ENCODE measurements at places on chromosomes 13 and 19.

- no peak for DNase-seq
Measured at GRCh38 chr19:56113074-56113632, 7.9 kb downstream of the ZNF787 start.

DNA sequence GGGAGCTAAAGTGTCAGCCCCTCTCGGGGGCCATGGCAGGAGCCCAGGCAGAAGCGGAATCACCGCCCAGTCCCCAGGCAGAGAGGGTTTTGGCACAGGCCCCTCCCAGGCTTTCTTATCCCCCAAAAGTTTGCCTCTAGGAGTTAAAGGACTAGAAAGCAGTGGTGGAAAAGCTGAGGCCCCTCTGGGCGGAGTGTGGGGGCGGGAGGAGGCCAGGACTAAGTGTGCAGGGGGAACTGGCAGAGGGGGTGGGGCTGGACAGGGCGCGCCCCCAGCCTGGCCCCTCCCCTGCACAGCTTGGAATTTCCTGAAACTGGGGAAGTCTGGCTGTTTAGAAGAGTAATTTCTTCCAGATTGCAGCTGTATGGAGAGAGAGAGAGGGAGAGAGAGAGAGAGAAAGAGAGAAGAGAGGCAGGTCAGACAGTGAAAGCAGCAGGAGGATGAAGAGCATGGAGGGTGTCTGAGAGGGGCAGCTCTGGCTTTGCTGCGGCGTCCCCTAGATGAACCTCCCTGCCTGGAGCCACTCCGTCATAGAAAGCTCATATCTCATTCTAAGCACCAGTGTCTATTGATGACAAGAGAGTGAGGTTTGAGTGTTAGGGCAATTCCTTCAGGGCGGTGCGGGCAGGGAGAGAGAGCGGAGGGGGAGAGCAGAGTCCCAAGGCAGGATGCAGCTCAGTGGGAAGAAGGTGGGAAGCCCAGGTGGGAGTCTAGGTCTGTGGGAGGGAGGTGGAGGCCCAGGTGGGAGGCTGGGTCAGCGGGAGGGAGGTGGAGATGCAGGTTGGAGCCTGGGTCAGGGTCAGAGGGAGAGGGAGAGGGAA lies at the start of gene CDC42EP5:
CDC42EP5 (minus strand) TSS at position 226 of the 821 bp plus-strand sequence. CDS start 7,749 bp downstream, outside the sequence.
- DNase-seq, result no peak

- DNase-seq, result no peak
Measured at GRCh38 chr13:24215732-24216131, 55.2 kb downstream of the SPATA13 start.

DNA sequence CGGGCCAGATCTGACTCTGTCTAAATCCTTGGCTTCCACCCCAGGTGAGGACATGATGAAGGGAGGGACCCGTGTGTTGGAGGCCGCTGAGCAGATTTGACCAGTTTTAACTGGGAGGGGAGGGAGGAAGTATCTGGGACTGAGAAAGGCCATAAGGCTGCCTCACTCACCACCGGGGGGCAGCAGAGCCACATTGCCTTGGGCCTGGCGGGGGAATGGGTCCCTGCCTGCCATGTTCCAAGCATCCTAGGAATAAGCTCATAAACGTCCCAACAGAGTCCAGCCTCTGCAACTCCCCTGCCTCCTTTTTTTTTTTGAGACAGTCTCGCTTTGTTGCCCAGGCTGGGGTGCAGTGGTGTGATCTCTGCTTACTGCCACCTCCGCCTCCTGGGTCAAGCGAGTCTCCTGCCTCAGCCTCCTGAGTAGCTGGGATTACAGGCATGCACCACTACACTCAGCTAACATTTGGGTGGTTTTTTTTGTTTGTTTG lies 15.5 kb downstream of the MAST3 start:
- peak; percentile 66 for DNase-seq

- DNase-seq, result no peak
Measured at GRCh38 chr13:102597029-102597961, 509 bp downstream of the TPP2 start.

DNA sequence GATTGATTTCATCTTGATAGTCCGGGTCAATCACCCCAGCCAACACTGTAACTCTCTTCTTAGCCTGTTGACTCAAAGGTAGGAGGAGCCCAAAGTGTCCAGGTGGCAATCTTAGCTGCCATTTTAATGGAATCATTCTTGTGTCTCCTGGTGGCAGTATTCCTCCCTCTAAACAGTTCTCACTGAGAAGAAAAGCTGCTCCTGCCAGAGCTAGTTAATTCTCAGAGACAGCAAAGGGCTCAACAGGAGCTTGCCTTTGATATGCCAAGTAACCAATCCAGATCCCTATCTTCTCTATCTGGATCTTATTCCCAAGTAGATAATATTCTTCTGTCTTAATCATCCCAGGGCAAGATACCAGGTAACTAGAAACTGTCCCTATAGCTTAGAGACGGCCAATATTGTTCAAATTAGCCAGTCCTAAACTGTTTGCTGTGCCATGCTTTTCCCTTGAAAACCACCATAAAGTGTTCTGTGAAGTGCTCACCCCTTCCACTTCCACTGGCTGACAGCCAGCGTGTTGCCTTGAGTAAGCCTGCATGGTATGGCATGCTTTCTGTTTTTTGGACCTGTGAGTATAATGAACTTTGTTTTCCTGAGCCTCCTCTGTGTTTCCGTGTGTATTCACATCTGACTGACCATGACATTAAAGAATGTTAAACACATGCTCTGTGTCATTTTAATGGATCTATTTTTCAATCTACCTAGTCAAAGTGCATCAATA lies 463.7 kb upstream of the SLITRK5 start:
- no peak for DNase-seq

DNA sequence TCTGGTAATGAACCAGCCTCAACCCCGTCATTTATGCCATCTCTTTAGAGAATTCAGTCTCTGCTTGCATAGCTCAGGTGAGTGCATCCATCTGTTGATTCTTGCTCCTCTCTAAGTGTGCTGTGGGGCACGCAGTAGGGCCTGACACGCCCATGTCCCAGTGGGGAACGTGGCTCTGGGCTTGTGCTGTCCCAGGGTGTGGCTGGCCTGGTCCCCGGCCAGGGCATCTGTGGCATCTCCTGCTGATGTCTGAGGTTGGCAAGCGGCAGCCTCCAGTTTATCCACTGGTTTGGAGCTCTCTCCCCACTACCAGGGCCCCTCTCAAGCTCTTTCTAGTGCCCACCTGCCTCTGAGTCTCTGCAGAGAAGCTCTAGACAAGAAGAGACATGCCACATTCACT lies 146.6 kb upstream of the GJB6 start:
- DNase-seq, result no peak

GRCh38 chr13:64675255-64675892 lies 2554.8 kb downstream of the PCDH9 start:
- DNase-seq, result no peak

GRCh38 chr19:10092648-10093294 lies 6.7 kb downstream of the SHFL start:
- DNase-seq, result no peak

GRCh38 chr13:75325711-75326110 lies 156.3 kb downstream of the TBC1D4 start:
- no peak for DNase-seq

- no peak for DNase-seq
Measured at GRCh38 chr13:98291658-98292057, 114.6 kb upstream of the RNF113B start.

Measured in stimulated activated CD4-positive, alpha-beta T cell treated with anti-CD3 and anti-CD28 coated beads, TNF-alpha, amount 100 ng/mL, for 1 hour (primary cell).